HAP-1 (cell line): ENCODE measurements at places on chromosomes 4 and X.

DNA sequence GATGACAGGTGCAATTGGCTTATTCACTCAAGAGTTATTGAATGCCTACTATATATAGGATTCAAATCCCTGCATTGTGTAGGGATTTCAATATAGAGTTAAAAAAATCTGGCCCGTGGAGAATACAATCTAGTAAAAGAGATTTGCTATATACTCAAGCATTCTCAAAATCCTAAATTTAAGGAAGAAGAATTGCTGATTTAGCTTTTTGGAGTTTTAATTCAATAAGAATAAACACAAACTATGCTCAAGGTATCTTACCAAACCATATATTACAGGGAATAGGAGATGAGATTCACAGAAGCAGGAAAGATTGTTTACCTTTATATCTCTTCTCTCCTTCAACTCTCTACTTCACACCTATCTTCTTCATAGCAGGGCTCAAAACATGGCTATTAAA lies 476.8 kb downstream of the PACRGL start:
- DNase-seq = no peak

- DNase-seq = no peak
Measured at GRCh38 chrX:120334603-120335002, 23.3 kb upstream of the TMEM255A start.

DNA sequence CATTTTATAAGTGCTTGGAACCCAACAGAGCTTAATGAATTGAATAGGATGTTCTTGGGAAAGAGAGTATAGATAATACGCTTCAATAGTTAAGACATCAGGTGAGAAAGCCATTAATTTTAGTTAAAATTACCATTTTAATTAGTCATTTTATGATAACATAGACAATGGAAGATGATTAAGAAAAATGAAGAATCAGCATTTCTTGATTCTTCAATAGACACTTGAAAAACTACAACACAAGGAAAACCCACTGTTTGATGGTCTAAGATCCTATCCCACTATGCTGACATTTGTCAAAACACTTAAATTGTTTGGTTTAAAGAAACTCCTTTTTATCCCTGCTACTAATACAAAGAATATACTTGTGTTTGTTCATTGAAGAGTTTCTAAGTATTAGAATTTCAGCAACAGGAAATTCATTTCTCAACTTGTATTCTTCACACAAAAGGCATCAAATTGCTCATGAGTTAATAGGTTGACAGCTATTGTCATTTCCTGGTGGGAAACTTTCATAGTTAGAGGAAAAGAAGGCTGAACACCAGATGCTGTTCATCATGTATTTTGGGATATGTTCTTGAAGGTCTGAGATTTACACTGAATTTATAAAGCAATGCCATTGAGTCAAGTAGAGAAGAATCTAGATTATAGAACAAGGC lies 9.6 kb upstream of the CXCL2 start:
- no peak for DNase-seq

GRCh38 chrX:133151336-133151735 lies 54.4 kb upstream of the USP26 start:
- DNase-seq = no peak

DNA sequence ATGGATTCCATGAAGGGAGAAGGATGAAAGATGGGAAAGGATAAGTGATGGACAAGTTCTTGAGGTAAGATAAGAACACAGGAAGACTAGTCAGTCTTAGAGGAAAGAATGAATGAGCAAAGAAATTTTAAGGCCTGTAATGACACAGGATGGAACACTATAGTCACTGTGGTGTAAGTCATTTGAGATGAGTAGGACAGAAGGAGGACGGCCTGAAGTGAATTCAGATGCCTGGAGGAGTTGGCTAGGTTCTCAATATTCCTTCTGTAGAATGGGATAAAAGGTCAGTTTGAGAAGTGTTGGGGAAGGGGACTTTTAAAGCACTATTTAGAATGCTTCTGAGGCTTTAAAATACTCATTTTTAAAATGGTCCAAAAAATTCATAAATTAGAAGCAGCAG lies 3.9 kb downstream of the MSMO1 start:
- no peak for DNase-seq

- DNase-seq = no peak
Measured at GRCh38 chr4:76947369-76947768, 2.2 kb upstream of the SEPTIN11 start.

DNA sequence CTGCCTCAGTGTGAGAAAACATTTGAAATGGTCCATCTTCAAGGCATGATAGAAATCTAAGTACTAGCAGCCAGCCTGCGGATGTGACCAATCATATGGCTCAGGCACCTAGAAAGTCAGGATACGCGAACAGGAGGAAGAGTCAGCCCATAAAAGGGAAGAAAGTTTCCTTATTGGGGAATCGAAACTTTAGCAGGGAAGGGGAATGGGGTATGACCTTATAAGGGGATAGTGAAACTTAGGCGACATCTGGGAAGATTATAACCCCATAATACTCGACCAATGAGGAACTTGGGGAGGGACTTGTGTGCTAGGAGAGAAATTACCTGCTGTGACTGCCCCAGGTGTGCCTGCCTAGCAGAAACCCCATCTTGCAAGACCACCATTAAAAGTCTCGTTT lies 26.2 kb upstream of the PYURF start:
- DNase-seq = no peak

- DNase-seq = no peak
Measured at GRCh38 chr4:165152527-165152926, 39.9 kb upstream of the TMEM192 start.

GRCh38 chr4:162681212-162681611 lies 485.5 kb downstream of the NAF1 start:
- no peak for DNase-seq

GRCh38 chr4:83974111-83974780 lies 438.3 kb downstream of the GPAT3 start:
- no peak for DNase-seq

GRCh38 chr4:140326395-140326993 lies 47.0 kb upstream of the SCOC start:
- DNase-seq = peak; percentile 44

DNA sequence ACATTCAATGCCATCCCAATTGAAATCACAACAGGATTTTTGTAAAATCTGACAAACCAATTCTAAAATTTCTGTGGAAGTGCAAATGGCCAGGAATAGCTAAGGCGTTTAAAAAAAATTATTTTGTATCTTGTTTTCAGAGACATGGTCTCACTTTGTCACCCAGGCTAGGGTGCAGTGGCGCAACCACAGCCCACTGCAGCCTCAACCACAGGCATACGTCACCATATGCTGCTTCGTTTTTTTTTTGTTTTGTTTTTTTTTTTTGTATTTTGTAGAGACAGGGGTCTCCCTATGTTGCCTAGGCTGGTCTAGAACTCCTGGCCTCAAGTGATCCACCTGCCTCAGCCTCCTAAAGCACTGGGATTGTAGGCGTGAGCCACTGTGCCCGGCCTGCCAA lies 24.5 kb downstream of the ZNF41 start:
- no peak for DNase-seq

- no peak for DNase-seq
Measured at GRCh38 chr4:96395747-96396146, 555.9 kb downstream of the PDHA2 start.
